ENCODE measurements at places on chromosomes 2 and 18.
A peak's percentile ranks its signal among the peaks of the same experiment; 100 is the strongest.

DNA sequence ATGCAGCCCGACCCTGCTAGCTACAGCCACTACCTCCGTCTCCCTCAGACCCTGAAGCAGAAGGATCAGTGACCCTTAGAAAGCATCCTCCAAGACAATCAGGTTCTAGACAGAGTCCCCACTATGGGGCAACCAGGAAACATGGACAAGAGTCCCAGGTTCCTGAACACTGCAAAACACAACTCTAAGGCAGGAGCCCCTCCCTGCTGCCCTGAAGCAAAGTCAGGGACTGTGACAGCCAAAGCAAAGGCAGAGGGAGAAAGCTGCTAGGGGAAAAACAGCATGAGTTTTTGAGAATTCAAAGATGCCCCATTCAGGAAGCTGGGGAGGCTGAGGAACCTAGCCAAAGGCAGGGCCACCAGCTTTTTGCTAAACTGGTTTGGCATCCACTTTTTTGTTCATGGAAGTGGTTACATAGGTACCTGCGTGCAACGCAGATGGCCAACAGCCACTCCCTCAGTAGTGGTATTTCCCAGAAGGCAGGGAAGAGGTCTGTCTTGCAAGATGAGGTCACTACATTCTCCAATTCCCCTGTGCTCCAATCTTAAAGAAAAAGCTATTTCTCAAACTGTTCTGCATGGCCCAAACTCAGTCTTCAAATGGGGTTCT, 33.2 kb downstream of the MYO5B start:
- no peak for DNase-seq

DNA sequence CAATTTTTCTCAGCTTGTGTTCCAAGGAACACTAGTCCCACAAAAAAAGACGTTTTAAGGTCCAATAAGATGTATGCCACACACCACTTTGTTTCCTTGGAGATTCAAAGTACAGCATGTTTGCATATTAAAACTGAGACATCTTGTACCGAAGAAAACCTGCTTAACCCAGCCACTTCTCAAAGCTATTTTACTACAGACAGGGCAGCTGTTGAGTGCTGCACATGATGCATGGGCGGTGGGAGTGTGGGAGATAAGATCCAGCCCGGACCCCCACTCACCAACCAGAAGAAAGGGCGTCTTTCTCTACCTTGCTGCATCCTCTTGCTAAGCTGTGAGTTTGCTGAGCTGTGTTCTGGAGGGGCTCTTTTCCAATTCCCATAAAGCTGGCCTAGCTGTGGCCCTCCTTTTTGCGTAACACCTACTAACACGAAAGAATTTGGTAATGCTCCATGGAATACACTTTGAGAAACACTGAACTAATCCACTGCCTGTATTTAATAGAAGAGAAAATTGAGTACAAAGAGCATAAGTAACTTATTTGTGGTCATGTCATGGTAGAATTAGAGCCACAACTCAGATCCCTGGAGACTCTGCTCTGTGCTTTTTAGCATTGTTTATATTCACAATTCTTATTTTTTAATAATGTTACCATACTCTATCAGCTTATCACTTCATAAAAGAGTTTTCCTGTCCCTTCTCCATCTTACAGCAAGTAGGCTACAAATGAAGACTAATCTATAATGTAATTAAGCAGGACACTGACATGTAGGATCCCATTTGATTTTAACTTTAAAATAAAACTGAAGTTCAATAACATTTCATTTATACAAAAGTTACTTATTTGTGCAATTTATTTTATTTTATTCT, 90.0 kb downstream of the PLEKHM3 start:
- no peak for DNase-seq

GRCh38 chr2:69790601-69790959, 38.9 kb upstream of the GMCL1 start:
- no peak for DNase-seq

- no peak for DNase-seq
Observed at GRCh38 chr2:148930046-148930775, 55.2 kb downstream of the KIF5C start.

- DNase-seq: no peak
Observed at GRCh38 chr2:27811768-27812167, 40.2 kb downstream of the MRPL33 start.

DNA sequence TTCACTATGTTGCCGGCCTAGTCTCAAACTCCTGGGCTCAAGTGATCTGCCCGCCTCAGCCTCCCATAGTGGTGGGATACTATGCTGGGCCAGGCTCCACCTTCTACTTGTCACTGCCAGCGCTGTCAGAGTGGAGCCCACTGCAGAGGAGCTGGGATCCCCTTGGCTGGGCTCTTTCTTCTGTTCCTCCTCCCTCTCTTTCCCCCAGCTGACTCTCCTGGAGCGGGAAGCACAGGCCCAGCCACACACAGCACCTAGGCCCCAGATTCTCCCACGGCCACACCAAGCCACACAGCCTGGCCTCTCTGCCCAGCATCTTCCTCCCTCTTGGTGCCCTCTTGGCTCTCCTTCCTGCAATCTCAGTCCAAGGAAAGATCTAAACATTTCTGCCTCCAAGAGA, 3.7 kb upstream of the GAREM2 start:
- no peak for DNase-seq

- DNase-seq: no peak
Observed at GRCh38 chr2:152098496-152099366, at the start of gene CACNB4. CACNB4 (minus strand) TSS chr2:152099044.

GRCh38 chr2:206218796-206219499, 55.5 kb upstream of the ZDBF2 start:
- DNase-seq: peak; percentile 38

GRCh38 chr2:194320520-194320919, 1336.5 kb upstream of the SLC39A10 start:
- no peak for DNase-seq

- DNase-seq: no peak
Observed at GRCh38 chr2:226483745-226484619, 315.6 kb downstream of the IRS1 start.

DNA sequence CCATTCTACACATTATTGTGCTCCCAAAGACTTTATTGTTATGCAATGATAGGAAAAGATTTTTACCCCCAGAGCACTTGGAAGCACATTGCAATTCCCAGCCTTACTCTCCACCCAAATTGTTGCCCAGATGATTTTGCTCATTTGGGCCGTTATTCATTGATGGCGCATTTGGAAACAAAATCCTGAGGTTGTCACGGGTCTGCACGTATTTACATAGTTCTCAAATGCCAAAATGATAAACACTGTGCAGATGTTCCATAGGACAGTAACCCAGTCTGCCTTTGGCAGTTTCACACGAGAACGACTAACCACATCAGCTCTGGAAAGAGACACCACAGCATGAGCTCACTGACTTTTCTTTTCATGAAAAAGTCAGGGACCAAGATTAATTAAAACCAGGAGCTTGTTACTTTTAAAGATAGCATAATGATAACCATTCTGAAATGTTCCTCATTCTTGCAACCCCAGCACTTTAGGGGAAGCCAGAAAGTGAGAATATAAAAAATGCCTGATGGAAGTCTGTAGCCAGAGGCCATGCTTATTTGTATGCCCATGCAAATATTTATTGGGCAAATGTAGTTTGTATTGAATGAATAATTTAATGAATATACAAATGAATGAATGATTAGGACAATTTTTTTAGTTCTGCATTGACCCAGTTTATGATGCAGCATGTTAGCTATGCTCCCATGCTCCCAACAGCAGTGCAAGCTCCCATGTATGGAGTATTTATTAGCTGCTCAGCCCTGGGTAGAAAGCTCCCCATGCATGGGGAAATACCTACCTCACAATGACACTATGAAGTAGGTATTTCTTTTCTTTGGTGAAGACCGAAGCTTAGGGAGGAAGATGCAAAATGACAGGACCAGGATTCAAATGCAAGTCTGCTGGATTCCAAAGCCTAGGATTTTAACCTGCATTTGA, 84.6 kb downstream of the MAIP1 start:
- no peak for DNase-seq

- DNase-seq: peak; percentile 61
Observed at GRCh38 chr2:196066291-196067087, 2.1 kb downstream of the DNAH7 start.

DNA sequence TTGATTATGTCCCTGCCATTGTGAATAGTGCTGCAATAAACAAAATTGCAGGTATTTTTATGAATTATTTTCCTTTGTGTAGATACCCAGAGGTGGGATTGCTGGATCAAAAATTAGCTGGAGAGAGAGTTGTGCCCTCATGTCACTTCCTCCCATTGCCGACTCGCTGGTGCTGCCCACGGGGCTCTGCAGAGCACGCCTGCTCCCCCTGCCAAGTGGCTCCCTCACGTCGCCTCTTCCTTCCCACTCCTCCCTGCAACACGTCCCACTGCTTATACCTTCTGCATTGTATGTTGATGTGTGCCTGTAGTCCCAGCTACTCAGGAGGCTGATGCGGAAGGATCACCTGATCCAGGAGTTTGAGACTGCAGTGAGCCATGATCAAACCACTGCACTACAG, 28.1 kb downstream of the PRELID3A start:
- DNase-seq: no peak

- no peak for DNase-seq
Observed at GRCh38 chr2:73971722-73972121, 13.0 kb upstream of the TET3 start.

Data from inflammatory macrophage (primary cell).